ENCODE measurements at places on chromosomes 3 and 15. TPM values are rescaled to one million over a fixed set of nuclear protein-coding genes. Genes with fewer than 3 reads are reported as not detected.

- no peak overlapping the region for H3K4me3 ChIP-seq
- no peak for DNase-seq
- no peaks in the 10 kb centered on the region for H3K36me3 ChIP-seq
Observed at GRCh38 chr3:162468791-162469190, 972.2 kb downstream of the OTOL1 start.

DNA sequence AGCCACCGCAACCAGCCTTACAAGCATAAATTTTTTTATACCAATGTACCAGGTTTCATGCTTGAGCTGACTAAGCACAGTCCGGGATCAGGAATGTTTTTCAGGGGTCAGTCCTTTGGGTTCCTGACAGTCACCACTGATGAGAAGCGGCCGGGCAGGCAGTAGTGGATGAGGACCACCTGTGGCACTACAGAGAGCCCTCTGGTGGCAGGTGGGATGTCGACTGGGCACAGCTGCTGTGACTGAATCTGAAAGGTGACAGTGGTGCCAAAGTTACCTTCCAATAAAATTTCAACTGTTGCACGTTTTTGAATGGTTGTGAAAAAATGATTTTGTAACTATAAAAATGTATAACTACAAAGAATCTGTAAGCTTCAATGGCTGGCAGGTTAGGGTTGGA, 34.0 kb downstream of the TPRA1 start:
- no peak overlapping the region for H3K4me3 ChIP-seq
- no peaks in the 10 kb centered on the region for H3K4me1 ChIP-seq
- H3K27ac ChIP-seq, result no peak overlapping the region

- H3K4me3 ChIP-seq, result no peak overlapping the region
- DNase-seq, result no peak
- H3K4me1 ChIP-seq, result no peaks in the 10 kb centered on the region
- no peaks in the 10 kb centered on the region for H3K36me3 ChIP-seq
Observed at GRCh38 chr3:144687862-144688261, 716.2 kb downstream of the DIPK2A start.

DNA sequence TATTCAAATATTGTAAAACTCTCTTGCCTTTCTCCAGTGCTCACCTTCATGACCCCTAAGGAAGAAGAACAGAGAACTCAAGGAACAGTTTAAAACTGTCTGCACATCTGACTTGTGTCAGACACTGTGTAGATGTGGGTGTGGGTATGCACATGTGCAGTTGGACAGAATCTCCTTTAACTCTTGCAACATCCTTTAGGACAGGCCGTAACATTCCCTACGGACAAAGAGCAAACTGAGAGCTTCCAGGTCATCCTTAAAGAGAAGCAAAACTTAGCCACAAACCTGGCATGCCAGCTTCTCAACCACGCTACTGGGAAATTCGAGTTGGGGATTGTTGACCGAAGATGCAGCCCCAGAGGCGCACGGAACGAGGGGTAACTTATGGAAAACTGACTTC, 4.1 kb upstream of the SFMBT1 start:
- H3K4me1 ChIP-seq, result peaks cover 9% of the 10 kb centered on the region
- no peak for DNase-seq
- no peaks in the 10 kb centered on the region for H3K36me3 ChIP-seq
- H3K27ac ChIP-seq, result no peak overlapping the region
- H3K27me3 ChIP-seq, result no peaks in the 10 kb centered on the region

- no peak overlapping the region for H3K27ac ChIP-seq
- H3K36me3 ChIP-seq, result no peaks in the 10 kb centered on the region
- H3K4me1 ChIP-seq, result no peaks in the 10 kb centered on the region
- no peak for DNase-seq
Observed at GRCh38 chr3:185995352-185995751, 57.5 kb upstream of the TRA2B start.

DNA sequence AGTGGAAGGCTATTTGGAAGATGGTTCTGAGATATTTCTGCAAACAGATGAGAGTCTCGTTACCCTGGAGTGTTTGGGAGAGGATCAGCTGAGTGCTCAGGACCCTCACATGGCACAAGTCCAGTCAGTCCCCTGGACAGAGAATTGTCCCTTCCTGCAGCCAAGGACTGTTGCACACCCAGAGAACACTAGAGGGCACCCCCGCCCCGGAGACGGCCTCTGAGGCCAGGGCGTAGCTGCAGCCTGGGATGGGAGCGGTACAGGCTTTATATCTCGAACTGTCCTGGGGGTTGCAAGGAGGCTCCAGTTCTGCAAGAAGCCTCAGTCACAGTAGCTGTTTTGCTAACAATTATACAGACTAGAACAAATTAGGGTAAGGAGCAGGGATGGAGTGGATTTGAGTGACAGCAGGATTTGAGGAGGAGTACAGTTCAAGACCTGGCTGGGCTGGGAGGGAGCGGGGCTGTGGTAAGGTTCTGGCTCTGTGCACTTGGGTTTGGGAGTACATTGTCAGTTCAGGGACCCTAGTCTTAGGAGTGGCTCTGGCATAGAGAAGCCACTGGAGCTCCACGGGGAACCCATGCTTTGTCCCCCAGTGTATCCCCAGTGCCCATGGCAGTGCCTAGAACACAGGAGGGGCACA, 67.6 kb upstream of the HACD2 start:
- no peaks in the 10 kb centered on the region for H3K36me3 ChIP-seq
- H3K27me3 ChIP-seq, result no peaks in the 10 kb centered on the region
- DNase-seq, result no peak
- no peak overlapping the region for H3K4me3 ChIP-seq
- no peaks in the 10 kb centered on the region for H3K4me1 ChIP-seq
- H3K27ac ChIP-seq, result no peak overlapping the region

The KBTBD13 gene
- total RNA-seq, result not detected

DNA sequence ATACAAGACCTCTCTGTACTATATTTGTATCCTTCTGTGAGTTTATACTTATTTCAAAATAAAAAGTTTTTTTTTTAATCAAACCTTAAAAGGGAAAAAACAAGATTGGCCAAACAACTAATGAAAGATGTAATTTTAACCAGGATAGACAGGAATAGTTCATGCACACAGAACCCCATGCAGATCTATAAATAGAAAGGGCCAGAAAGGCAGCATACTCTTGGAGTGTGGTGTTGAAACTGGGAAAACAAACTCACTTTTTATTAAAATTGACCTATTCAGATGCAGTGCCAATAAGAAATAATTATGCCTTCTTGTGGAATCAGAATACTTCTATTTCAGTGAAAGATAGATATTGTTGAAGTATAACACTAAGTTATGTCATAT, 204.6 kb downstream of the PLCL2 start:
- no peaks in the 10 kb centered on the region for H3K27me3 ChIP-seq
- H3K4me1 ChIP-seq, result peaks cover 25% of the 10 kb centered on the region
- peaks cover 33% of the 10 kb centered on the region for H3K36me3 ChIP-seq
- no peak overlapping the region for H3K4me3 ChIP-seq
- H3K27ac ChIP-seq, result peak overlapping the region; percentile 4
- no peak for DNase-seq

- no peak for DNase-seq
- no peak overlapping the region for H3K4me3 ChIP-seq
- H3K27me3 ChIP-seq, result no peaks in the 10 kb centered on the region
Observed at GRCh38 chr3:99111235-99111634, 209.7 kb upstream of the DCBLD2 start.

- no peaks in the 10 kb centered on the region for H3K27me3 ChIP-seq
- H3K27ac ChIP-seq, result no peak overlapping the region
- no peaks in the 10 kb centered on the region for H3K4me1 ChIP-seq
Observed at GRCh38 chr15:35023804-35024203, 35.7 kb upstream of the ZNF770 start.

DNA sequence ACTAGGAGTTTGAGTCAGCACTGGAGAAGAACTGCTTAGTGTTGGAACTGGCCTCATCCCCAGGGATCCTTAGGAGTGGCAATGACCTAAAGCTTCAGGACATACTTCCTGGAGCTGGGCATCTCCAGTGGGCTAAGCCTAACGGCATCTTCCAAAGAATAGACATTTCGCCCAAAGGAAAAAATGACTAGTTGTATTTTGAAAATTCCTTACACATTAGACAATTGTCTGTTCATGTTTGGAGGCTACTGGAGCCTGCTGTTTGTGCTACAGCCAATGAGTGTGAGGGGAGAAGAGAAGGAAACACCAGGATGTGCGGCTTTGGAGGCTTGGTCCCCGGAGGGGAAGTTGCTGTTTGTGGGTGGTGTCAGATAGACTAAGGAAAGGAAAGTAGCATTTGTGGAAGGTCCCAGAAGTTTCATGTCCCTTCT, 77.6 kb downstream of the POLR2M start:
- no peaks in the 10 kb centered on the region for H3K4me1 ChIP-seq
- DNase-seq, result no peak
- no peak overlapping the region for H3K4me3 ChIP-seq
- H3K36me3 ChIP-seq, result no peaks in the 10 kb centered on the region
- no peaks in the 10 kb centered on the region for H3K27me3 ChIP-seq
- no peak overlapping the region for H3K27ac ChIP-seq

DNA sequence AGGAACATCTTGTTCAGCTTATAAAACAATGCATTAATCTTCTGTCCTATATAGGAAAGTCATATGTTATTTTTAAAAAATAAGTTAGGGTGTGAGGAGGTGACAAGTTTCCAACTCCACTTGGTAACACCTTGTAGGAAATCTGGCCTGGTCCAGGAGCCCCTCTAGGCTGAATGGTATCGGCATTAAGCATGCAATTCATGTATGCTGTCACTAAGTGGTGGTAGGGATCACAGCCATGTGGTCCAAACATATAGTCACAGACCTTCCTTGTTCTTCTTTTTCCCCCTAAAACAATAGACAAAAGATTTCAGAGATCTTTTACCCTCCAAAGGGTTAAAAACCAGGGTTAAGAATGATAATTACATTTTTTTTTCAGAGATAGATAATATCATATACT, 4.2 kb upstream of the APBA2 start:
- H3K4me3 ChIP-seq, result no peak overlapping the region
- no peak overlapping the region for H3K27ac ChIP-seq
- no peaks in the 10 kb centered on the region for H3K27me3 ChIP-seq
- no peaks in the 10 kb centered on the region for H3K36me3 ChIP-seq
- no peak for DNase-seq

- no peak overlapping the region for H3K4me3 ChIP-seq
- H3K27me3 ChIP-seq, result no peaks in the 10 kb centered on the region
- H3K27ac ChIP-seq, result no peak overlapping the region
- no peaks in the 10 kb centered on the region for H3K36me3 ChIP-seq
- no peak for DNase-seq
- H3K4me1 ChIP-seq, result no peaks in the 10 kb centered on the region
Observed at GRCh38 chr3:123841476-123842238, 42.5 kb downstream of the MYLK start.

GRCh38 chr3:14179114-14179465, 473 bp downstream of the LSM3 start:
- peak overlapping the region; percentile 91 for H3K27ac ChIP-seq
- H3K27me3 ChIP-seq, result no peaks in the 10 kb centered on the region

DNA sequence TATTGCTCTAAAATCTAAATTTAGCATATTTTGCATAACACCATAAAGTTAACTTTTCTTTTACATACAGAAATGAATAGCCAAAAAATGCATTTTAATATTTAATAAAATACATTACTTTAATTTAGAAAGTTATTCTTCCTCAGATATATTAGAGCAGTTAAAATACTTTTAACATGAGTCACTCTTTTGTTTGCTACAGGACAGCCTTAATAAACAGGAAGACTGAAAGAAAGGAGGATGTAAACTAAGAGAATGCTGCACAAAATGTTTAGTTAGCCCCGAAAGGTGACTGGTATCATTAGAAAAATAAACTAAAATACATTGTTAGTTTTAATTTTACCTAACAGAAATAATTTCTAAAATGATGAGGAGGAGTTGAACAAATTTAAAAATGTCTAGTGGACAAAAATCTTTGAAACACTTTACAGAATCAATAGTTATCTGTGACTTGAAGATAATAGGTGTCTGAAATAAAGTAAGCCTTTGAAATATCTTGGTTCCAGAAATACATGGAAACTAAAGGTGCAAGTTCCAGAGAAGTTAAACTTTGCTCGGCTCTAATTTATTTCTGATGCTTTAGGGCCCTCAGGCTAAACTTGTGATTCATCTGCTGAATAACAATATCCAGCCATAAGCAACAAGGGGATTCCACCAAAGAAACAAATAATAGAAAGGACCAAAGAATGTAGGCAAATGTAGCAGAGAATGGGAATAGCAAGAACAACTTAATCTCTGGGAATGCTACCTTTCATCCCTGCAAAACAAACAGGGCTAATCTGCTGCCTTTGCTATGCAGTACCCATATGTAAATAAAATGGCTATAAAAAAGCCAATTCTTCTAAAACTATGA, 138.3 kb upstream of the UBP1 start:
- DNase-seq, result no peak
- H3K27me3 ChIP-seq, result no peaks in the 10 kb centered on the region
- H3K36me3 ChIP-seq, result peaks cover 30% of the 10 kb centered on the region
- H3K4me3 ChIP-seq, result no peak overlapping the region
